ENCODE measurements at places on chromosomes 3 and 15. TPM values are rescaled to one million over a fixed set of nuclear protein-coding genes. Genes with fewer than 3 reads are reported as not detected.

The PP2D1 gene
- total RNA-seq, result not detected

The CLDN1 gene
- 0.10 TPM for total RNA-seq

The KLHDC8B gene
- total RNA-seq, result 2.7 TPM

The NOX5 gene
- not detected for total RNA-seq

The GOLGA6A gene
- total RNA-seq, result not detected

The SHF gene
- total RNA-seq, result 2.1 TPM

The MITF gene
- total RNA-seq, result 2.1 TPM

The GMNC gene
- total RNA-seq, result not detected

The MME gene
- total RNA-seq, result 1.7 TPM

The GASK1A gene
- 0.10 TPM for total RNA-seq

The CYP8B1 gene
- total RNA-seq, result under 0.01 TPM

The LRRN1 gene
- total RNA-seq, result 1.3 TPM

The C3orf80 gene
- total RNA-seq, result 0.10 TPM

The SLITRK3 gene
- not detected for total RNA-seq

The MELTF gene
- total RNA-seq, result 9.1 TPM

The AMIGO3 gene
- 3.8 TPM for total RNA-seq
